CD4-positive, alpha-beta T cell treated with Interleukin-17A for 4 hours (primary cell): ENCODE measurements at places on chromosomes 3 and 15.

DNA sequence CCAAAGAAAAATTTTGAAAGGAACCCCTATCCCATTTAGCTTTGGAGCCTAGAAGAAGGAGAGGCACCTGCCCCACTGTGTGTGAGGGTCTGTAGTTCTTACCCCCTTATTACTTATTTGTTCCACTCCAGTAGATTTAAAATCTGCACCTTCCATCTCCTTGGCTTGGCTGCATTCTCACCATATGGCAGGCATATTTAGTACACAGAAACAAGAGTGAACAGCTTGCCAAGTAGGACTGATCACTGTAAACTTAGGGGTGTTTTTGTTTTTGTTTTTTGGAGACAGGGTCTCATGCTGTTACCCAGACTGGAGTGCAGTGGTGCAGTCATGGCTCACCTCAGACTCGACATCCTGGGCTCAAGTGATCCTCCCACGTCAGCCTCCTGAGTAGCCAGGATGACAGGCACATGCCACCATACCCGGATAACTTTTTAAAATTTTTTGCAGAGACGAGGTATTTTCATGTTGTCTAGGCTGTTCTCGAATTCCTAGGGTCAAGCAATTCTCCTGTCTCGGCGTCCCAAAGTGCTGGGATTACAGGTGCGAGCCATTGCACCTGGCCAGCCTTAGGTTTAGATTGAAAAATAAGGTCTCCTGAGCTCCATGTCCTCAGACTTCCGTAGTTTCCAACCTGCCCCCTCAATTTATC is 14.1 kb upstream of the ANXA2 start:
- no peak for DNase-seq

- DNase-seq, result no peak
These were observed 23.3 kb upstream of the FSTL1 start for GRCh38 chr3:120473896-120474675.

GRCh38 chr3:180409170-180409569 is 192.8 kb upstream of the TTC14 start:
- no peak for DNase-seq

DNA sequence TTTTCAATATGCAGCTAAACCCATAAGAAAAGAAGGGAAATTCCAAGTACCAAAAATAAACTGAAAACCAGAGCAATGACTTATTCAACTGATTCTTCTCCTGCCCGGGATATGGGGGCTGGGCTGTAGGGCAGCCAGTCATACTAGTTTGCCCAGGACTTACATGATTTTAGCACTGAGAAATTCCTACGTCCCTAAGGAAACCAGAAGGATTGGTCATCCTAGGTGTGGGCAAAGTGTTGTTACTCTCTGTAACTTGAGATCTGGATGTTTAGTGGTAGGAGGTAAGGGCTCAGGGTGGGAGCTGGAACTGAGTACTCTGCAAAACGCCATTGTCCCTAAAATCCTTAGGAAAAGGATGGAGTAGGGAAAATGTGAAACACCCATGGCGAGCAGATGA is 1.2 kb upstream of the DAZL start:
- no peak for DNase-seq

GRCh38 chr3:150945226-150946032 is 27.1 kb downstream of the CLRN1 start:
- no peak for DNase-seq

DNA sequence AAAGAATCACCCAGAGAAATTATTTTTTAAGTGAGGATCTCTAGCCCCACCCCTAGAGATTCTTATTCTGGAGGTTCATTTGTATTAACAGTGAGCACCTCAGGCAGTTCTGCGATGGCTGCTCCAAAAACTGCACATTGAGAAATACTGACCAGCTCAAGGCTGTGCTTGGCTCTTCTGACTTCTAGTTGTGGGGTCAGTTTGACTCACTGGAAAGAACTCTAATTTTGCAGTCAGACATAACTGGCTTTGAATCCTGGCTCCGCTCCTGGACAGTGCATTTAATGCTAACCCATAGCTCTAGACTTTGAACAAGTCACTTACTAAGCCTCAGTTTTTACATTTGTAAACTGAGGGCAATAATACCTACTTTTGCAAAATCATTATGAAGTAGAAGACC is 123.6 kb upstream of the SKOR1 start:
- DNase-seq, result no peak

DNA sequence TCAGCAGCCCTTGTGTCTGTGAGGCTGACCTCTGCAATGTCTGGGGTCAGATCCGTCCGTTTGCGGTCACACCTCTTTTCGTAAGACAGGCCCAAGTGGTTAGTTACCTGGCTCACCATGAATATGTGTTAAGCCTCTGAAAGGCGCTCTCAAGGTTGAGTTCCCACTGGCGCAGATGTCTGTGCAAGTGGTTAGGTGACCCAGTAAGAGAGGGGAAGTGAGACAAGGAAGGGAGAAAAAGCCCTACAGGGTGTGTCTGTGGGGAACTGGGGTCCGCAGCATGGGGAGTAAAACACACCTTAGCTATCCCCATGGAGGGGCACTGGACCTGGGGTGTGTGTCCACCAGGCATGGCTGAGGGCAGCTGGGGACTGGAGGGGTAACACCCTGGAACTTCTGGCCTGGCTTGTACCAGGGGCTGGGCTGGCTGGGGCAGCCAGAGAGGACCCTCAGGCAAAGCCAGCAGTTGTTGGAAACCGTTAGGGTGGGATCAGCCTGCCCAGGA is 391.6 kb upstream of the PROK2 start:
- DNase-seq, result no peak

DNA sequence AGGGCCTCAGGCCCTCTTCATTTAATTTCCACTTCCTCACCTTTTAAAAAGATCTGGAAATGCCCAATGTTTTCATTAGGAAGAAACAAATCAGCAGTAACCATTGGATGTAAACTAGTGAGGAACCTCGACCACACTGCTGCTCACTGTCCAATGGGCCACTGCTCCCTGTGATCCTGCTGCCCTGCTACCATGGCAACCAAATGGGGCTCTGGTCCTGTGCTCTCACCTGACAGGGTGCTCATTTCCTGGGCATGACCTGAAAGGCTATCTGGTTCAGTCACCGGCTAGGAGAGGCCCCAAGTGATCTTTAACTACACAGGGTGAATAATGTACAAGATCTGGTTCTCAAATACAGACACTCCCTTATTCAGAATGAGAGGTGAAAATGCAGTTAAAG is 54.6 kb downstream of the ARHGEF3 start:
- no peak for DNase-seq

- no peak for DNase-seq
These were observed 910 bp upstream of the ABHD6 start for GRCh38 chr3:58236527-58237237.

GRCh38 chr3:34483311-34483887 is 685.0 kb downstream of the PDCD6IP start:
- no peak for DNase-seq

DNA sequence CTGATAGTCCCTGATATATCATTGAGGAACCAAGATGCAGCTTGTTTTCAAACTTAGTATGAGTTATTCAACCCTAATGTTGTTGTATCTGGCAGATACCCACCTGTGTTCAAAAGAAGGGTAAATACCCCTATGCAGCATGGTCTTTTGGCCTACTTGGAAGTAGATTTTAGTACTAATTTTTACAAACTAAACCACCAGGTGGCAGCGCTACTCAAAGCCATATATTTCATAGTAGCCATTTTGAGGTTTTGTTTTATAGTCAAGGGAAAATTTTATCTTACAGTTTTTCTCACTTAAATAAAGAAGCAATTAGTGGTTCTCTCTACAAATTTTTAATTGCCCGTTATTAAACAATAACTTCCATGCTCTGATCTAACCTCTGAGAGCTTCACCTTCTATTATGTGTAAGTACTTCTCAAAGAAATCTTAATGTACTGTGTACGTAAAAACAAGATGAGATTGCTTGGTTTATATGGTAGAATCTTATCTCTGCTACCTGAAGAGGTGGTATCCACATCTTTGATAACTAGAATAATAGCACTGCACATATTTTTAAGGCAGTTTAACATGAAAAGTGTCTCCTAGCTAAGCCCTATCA is 31.5 kb upstream of the MLF1 start:
- DNase-seq, result peak; percentile 49

- no peak for DNase-seq
These were observed 206.8 kb upstream of the NR2F2 start for GRCh38 chr15:96123630-96124187.

- DNase-seq, result no peak
These were observed 100.1 kb downstream of the CPN2 start for GRCh38 chr3:194251007-194251406.

DNA sequence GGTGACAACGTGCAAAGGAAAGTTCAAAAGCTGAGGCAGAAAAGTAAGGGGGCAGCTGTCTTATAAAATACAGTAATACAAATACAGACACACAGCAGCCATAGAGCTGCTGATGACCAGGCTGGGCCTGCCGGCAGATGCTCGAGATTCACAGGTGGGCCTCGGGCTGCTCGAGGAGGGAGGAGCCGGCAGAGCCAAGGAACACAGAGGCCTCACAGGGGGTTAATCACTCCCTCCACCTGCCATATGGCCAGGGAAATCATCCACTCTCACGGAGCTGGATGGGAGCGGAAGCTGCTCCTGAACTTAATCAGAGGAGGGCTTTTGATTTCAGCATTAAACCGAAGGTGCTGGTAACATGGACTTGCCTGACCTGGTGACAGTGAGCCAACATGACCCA is 29.6 kb upstream of the MGLL start:
- no peak for DNase-seq

DNA sequence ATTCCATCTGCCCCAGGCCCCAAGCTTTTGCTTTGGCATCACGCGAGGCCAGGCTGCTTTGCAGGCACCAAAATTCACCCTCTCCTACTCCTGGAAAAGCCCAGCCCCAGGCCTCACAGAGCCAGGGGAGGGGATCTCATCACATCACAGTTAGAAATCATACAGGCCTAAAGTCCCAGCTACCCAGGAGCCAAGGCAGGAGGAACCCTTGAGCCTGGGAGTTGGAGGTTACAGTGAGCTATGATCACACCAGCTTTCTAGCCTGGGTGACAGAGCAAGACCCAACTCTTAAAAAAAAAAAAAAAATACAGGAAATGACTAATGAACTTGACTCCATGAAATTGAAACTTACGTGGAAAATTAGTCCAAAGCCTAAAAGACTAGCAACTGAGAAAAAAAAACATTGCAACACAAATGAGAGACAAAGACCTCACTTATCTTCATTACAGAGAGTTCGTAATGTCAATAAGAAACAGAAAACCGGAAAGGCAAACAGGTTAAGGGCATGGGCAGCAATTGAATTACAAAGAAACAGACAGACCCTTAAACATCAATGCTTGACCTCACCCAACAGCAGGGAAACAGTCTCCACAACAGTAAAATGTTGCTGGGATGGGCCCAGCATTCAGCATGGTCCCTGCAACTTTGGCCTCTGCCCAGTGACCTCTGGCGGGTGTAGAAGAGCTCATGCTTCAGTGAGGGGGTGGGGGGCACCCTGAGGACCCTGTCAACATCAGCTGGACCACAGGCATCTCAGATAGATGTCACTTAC is 151.5 kb downstream of the LRRK1 start:
- no peak for DNase-seq

GRCh38 chr15:25711164-25711563 is 152.0 kb downstream of the ATP10A start:
- DNase-seq, result no peak

DNA sequence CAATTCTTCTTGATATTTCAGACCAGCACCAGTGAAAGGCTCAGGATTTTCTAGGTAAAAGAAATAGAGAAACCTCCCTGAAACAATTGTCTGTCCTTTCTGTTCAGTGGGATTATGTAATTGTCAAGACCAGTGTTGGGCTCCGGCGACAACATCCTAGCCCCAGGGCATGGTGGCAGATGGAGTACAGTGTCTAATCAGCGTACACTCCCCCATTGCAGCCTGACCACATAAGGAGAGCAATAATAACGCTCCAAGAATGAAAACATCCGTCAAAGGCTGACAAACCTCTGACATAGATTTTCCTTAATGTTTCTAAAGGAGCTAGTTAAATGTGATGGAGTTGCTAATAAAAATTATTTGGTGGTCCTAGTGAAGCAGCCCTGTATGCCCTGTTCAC is 144.6 kb downstream of the EBLN2 start:
- DNase-seq, result no peak

GRCh38 chr3:88142094-88142624 is 7.6 kb upstream of the C3orf38 start:
- no peak for DNase-seq

DNA sequence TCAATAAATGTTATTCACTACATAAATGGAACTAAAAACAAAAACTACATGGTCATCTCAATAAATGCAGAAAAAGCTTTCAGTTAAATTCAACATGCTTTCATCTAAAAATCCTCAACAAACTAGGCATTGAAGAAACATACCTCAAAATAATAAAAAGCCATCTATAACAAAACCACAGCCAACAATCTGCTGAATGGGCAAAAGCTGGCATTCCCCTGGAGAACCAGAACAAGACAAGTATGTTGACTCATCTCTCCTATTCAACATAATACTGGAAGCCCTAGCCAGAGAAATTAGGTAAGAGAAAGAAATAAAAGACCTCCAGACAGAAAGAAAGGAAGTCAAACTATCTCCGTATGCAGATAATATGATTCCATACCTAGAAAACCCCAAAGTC is 759.9 kb downstream of the EPHA3 start:
- DNase-seq, result no peak

GRCh38 chr15:80208758-80209734 is 43.0 kb downstream of the CTXND1 start:
- no peak for DNase-seq

DNA sequence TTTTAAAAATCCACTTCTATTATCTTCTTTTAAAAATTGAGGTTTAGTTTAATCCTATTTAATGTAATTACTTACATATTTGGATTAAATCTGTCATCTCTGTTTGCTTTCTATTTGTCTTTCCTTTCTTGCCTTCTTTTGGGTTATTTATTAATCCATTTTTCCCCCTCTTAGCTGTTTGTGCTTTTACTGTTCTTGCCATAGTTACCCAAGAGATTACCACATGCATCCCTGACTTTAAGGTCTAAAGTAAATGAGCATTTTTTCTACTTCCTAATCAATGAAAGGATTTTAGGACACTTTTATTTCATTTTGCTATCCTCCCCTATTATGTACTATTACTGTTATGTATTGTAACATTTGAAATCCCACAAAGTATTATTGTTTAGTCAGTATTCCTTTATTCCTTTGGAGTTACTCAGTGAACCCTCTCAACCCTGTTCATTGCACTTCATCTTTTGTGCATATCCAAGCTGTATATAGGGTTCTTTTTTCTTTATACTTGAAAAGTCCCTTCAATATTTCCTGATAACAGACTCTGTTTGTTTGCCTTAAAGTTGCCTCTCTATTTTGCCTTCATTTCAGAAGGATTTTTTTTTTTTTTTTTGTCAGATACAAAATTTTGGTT is 62.7 kb downstream of the MEF2A start:
- no peak for DNase-seq

- DNase-seq, result no peak
These were observed 86.5 kb downstream of the B3GNT5 start for GRCh38 chr3:183339461-183340086.

GRCh38 chr3:2311022-2311421 is 212.4 kb downstream of the CNTN4 start:
- DNase-seq, result no peak

- DNase-seq, result no peak
These were observed 139.1 kb downstream of the SRGAP3 start for GRCh38 chr3:9110316-9110715.
